ENCODE measurements at places on chromosomes 16 and 17.

GRCh38 chr17:78325076-78325687 is 34.7 kb downstream of the SOCS3 start:
- no peak for DNase-seq

DNA sequence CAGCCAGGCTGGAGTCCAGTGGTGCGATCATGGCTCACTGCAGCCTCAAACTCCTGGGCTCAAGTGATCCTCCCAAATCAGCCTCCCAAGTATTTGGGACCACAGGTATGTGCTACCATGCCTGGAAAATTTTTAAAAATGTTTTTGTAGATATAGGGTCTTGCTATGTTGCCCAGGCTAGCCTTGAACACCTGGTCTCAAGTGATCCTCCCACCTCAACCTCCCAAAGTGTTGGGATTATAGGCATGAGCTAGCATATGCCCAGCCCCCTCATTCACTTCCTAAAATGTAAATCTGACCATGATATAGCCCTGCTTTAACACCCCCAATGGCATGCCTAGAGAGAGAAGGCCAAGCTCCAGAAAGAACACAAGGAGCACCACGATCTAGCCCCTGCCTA is 98.6 kb downstream of the NDE1 start:
- no peak for DNase-seq

GRCh38 chr16:20976576-20976975 is 76.0 kb downstream of the LYRM1 start:
- no peak for DNase-seq

GRCh38 chr17:47949197-47949759 is 7.9 kb downstream of the PNPO start:
- DNase-seq: peak; percentile 70

DNA sequence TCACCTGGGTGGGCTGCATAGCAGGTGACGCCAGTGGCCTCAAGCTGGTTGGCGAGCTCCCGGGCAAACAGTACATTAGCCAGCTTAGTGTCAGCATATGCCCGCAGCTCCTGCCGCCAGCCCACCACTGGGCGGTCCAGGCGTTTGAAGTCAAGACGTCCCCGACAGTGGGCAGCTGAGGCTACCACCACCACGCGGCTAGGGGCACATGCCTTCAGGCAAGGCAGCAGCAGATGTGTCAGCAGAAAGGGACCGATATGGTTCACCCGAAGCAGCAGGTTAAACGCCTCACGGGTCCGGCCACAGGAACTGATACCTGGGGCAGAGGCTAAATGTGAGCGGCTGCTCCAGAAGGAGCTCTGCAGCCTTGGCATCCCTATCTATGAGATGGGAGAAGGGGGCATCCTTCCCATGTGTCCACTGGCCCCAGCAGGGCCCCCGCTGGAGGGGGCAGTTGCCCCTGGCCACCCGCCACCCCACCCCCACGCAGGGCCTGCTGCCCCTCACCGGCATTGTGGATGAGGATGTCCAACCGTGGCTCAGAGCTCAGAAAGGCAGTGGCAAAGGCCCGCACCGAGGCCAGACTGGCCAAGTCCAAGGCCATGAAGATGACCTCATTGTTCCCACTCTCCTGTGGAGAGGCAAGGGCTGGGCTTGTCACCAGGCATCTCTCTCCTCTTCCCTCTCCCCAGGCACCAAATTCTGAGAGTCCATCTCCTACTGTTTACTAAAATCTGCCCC is 1.7 kb downstream of the DHRS13 start:
- DNase-seq: no peak

DNA sequence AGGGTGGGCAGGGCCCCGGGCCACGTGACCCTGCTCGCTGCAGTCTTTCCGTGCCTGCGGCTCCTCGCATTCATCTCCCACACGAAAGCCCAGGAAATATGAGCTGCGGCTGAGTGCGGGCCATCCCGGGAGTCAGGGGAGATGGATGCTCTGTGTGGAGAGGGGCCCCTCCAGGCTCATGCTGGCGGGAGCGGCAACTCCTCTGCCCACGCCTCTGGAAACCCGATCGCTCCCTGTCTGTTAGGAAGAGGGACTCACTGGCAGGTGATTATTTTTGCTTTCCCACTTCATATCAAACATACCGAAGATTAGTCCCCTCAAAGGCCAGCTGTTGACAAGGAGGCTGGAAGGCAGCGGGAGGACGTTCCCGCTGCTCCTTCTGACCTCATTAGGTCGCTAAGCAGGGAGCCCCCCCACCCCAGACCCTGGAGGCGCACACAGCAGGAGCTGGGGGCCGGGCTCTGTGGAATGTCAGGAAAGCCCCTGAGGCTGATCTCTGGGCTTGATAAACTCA is 228.5 kb downstream of the FOXL1 start:
- no peak for DNase-seq
